HCT116 (cell line): ENCODE measurements at places on chromosomes 1 and 21.

GRCh38 chr1:33414879-33415278, 16.0 kb downstream of the PHC2 start:
- no peak for DNase-seq

- no peak for DNase-seq
Observed at GRCh38 chr1:53326598-53327181, 1.2 kb downstream of the LRP8 start.

DNA sequence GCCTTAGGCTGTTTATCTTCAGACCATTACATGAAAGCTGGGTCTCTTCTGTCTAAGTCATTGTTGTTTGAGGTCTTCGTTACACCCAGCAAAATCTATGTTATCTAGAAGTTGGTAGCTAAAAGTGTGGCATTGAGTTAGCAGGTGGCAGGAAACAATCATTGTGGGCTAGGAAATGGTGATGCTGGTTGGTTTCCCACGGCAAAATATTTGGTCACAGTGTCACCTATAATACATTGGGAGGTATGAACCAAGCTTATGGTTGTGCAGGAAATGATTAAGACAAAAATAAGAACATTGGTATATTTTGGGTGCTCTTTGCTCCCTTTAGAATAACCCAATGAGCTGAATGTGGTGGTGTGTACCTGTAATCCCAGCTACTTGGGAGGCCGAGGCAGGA, 169.7 kb downstream of the TRIM33 start:
- no peak for DNase-seq

DNA sequence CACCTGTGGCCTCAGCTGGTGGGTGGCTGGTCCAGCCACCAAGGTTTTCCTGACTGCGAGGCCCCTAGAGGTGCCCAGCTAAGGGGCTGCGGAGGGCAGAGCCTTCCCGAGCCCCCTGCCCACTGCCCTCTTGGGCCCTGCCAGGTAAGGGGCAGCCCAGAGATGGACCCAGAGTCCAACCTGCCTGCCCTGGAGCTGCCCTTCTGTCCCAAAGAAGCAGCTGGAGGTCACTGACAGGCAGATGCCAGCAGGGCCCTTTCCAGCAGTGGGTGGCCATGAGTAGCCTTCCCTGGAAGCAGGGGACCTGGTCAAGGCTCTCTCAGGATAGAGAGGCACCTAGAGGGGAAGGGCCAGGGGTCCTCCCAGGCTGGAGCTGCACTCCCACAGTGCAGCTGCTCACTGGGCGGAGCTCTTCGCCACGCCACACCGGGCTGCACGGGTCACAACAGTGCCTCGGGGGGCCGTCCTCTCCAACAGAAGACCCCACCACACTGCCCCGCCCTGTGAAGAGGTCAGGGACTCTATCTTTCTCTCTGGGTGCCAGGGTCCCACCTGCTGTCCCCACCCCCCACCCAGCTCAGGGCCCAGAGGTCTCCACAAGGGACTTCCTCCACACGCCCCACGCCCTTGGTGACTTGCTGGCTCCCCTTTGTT, 10.9 kb upstream of the GNB1 start:
- no peak for DNase-seq

GRCh38 chr1:32761253-32761877, 55.8 kb downstream of the YARS1 start:
- DNase-seq, result peak; percentile 66

GRCh38 chr21:27704567-27705166, 737.8 kb upstream of the ADAMTS5 start:
- DNase-seq, result no peak

DNA sequence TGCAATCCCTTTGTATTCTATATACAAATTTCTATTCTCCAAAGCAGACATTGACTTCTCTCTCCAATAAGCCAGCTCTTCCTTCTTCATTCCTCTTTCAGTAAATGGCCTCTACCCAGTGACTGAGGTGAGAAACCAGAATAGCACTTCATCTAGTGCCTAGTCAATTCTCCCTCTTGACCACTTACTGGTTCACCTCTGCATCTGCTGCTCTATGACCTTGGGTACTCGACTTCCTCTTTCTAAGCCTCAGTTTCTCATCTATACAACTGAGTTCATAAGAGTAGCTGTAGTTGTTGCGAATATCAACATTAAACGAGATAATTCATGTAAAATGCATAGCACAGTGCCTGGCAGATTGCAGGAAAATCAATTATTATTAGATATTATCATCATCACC, 12.4 kb downstream of the LYST start:
- no peak for DNase-seq

DNA sequence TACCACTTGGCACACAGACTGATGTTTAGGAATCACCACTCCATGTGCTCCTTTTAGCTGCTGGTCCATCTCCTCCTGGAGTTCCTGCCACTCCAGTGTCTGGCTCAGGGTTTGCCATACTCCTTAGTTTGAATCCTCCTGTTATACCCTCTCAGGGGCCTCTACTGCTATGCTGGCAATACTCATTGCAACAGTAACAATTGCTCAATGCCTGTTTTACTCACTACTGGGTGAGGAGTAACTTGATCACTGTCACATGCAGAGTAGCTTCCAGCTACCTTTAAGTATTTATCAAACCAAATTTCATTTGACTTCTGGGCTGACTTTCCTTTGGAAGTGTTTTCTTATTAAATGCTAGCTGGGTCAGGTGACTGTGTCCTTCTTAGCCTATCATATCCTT, 107.2 kb upstream of the WLS start:
- DNase-seq, result no peak

DNA sequence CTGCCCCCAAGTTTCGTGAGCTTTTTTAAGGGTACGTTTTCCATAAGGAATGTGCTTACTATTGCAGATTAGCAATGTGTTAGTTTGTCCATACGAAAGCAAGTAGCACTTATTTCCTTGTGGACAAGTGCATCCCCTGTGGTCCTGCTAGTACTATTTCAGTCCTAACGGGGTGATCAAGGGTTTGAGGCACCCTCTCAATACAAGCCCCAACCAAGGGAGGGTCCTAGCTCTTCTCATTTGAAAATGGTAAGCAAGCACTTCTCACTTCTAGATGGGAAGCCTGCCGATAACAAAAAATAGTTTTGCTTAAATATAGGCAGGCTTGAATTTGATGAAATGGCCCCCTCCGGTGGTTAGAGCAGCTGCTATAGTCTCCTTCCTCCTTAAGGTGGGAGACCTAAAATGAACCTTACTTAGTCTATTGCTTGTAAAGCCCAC, 64.0 kb upstream of the HMCN1 start:
- DNase-seq, result no peak

DNA sequence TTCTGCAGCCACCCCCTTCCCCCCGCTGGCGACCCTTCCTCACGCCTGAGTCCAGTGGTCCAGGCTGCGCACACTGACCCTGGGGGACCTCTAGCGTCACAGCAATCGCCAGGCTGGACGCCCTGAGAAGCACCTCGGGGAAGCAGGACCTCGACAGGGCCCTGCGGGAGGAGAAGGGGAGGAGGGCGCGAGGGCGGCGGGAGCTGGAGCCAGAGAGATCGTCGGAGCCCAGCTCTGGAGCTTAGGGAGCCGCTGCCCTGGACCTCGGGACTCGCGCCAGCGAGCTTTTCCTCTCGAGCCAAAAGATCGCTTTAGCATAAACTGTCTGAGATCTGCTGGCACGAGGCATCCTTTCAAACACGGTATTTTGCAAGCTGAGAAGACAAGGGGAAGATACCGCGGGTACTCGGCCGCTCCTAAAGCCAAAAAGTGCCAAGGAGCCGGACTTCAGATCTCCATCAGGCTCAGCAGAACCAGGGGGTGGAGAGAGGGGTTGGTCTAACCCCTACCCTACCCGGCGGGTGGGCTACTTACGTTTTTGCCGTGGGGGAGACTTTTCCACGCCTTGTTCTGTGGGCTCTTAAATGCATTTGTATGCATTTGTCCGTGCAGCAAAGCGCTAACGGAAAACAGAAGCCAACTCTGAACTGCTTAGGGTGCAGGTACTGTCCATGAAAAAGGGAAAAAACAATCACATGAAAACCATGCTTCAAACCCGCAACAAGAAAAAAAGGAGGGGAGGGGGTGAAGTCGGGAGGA, 586 bp downstream of the COL24A1 start:
- no peak for DNase-seq
